ENCODE measurements at places on chromosomes 1 and 21.
A peak's percentile ranks its signal among the peaks of the same experiment; 100 is the strongest.

- H3K27ac ChIP-seq, result no peak overlapping the region
- DNase-seq, result no peak
- H3K27me3 ChIP-seq, result peaks cover 6% of the 10 kb centered on the region
- H3K36me3 ChIP-seq, result no peaks in the 10 kb centered on the region
- H3K4me1 ChIP-seq, result no peaks in the 10 kb centered on the region
- H3K4me3 ChIP-seq, result no peak overlapping the region
Measured at GRCh38 chr1:18419113-18419844, 61.5 kb upstream of the KLHDC7A start.

- H3K4me1 ChIP-seq, result peaks cover 5% of the 10 kb centered on the region
- H3K27me3 ChIP-seq, result peaks cover 34% of the 10 kb centered on the region
- DNase-seq, result peak; percentile 46
- H3K36me3 ChIP-seq, result no peaks in the 10 kb centered on the region
Measured at GRCh38 chr1:107135463-107135862, 5.4 kb upstream of the NTNG1 start.

GRCh38 chr1:17582124-17582774, 42.8 kb downstream of the ARHGEF10L start:
- peaks cover 7% of the 10 kb centered on the region for H3K4me1 ChIP-seq
- no peaks in the 10 kb centered on the region for H3K27me3 ChIP-seq
- H3K36me3 ChIP-seq, result no peaks in the 10 kb centered on the region
- no peak overlapping the region for H3K27ac ChIP-seq

- H3K4me3 ChIP-seq, result peak overlapping the region; percentile 20
- H3K27ac ChIP-seq, result peak overlapping the region; percentile 91
- H3K27me3 ChIP-seq, result no peaks in the 10 kb centered on the region
- peaks cover 61% of the 10 kb centered on the region for H3K4me1 ChIP-seq
- peak; percentile 66 for DNase-seq
Measured at GRCh38 chr1:186304982-186305949, 69.8 kb downstream of the TPR start.

DNA sequence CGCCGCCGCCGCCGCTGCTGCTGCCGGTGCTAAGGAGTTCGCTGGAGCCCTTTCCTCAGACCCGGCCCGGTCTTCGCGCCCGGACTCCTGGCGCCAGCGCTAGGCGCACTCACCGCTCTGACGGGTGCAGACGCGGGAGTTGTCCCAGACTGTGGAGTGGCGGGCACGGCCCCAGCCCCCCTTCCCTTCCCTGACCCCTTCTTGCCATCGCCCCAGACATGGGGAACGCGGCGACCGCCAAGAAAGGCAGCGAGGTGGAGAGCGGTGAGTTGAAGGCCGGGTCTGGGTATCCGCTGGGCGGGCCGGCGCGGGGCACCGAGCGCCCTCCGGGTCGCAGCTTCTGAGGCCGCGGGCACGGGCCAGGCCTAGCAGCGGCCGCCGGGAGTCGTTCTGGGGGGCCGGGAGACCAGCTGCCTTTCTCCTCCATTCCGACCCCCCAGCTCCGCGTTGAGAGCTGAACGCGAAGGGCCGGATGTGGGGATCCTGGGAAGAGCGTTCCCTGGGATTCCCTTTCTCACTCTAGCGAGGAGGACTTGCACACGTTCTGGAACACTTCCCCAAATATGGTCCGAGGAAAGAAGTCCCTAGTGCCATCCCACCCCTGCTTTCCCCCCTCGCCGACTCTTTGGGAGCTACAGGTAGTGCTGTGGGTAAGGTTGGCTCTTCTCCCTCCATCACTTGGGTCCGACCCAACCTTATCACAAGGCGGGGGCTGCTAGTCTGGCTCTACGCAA, 65.8 kb upstream of the PRKACB start:
- no peaks in the 10 kb centered on the region for H3K36me3 ChIP-seq
- H3K27me3 ChIP-seq, result peaks cover 2% of the 10 kb centered on the region
- peaks cover 11% of the 10 kb centered on the region for H3K4me1 ChIP-seq
- no peak for DNase-seq

GRCh38 chr1:19412654-19413053, 72.7 kb downstream of the CAPZB start:
- H3K4me3 ChIP-seq, result no peak overlapping the region
- peaks cover 37% of the 10 kb centered on the region for H3K36me3 ChIP-seq
- H3K4me1 ChIP-seq, result peaks cover 32% of the 10 kb centered on the region
- DNase-seq, result no peak

DNA sequence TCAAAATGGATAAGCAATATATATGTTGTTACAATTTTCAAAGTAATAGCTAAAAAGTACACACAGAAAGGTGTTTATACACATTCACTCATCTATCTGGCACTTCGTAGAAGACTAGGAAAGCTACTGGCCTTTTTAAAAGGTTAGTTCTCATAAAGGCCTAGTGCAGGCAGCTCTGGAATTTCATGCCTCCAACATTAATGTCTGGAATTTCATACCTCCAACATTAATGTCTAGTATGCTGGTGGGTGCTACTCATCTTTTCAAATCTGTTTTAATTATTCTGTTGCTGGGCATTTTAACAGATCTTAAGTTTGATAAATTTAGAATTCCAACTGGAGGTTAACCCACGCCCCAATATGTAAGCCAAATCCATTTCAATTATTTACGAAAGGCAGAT, 124.2 kb downstream of the AKT3 start:
- no peaks in the 10 kb centered on the region for H3K27me3 ChIP-seq
- no peak for DNase-seq
- H3K4me3 ChIP-seq, result no peak overlapping the region
- peaks cover 18% of the 10 kb centered on the region for H3K4me1 ChIP-seq

- H3K27me3 ChIP-seq, result no peaks in the 10 kb centered on the region
- no peak for DNase-seq
- H3K4me3 ChIP-seq, result no peak overlapping the region
- peaks cover 10% of the 10 kb centered on the region for H3K4me1 ChIP-seq
- H3K36me3 ChIP-seq, result no peaks in the 10 kb centered on the region
- H3K27ac ChIP-seq, result no peak overlapping the region
Measured at GRCh38 chr21:16192902-16193301, 463.1 kb downstream of the USP25 start.

- H3K4me3 ChIP-seq, result no peak overlapping the region
- H3K27me3 ChIP-seq, result peaks cover 12% of the 10 kb centered on the region
Measured at GRCh38 chr21:34500191-34500590, 11.8 kb downstream of the KCNE1 start.

DNA sequence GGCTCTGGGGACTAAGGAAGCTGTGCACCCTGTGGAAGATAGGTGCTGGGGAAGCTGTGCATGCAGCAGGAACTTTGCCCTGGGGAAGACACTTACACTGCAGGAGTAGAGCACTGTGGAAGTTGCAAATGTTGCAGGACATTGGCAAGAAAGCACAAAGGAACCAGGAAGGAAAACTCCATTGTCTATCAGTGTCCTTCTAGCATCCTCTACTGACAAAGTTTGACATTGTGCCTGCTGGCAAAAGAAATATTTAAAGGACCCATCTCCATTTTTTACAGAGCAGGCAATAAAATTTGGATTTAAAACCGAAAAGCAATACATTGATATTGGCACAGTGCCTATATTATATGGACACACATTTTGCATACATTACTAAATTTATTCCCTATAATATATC, 394.1 kb downstream of the PBX1 start:
- no peaks in the 10 kb centered on the region for H3K27me3 ChIP-seq
- no peak overlapping the region for H3K27ac ChIP-seq
- no peaks in the 10 kb centered on the region for H3K36me3 ChIP-seq
- no peak for DNase-seq
- H3K4me3 ChIP-seq, result no peak overlapping the region
- no peaks in the 10 kb centered on the region for H3K4me1 ChIP-seq

GRCh38 chr1:204294357-204294756, 65.4 kb downstream of the PLEKHA6 start:
- no peak overlapping the region for H3K4me3 ChIP-seq
- H3K27me3 ChIP-seq, result peaks cover 28% of the 10 kb centered on the region
- no peak overlapping the region for H3K27ac ChIP-seq
- H3K4me1 ChIP-seq, result peaks cover 13% of the 10 kb centered on the region

DNA sequence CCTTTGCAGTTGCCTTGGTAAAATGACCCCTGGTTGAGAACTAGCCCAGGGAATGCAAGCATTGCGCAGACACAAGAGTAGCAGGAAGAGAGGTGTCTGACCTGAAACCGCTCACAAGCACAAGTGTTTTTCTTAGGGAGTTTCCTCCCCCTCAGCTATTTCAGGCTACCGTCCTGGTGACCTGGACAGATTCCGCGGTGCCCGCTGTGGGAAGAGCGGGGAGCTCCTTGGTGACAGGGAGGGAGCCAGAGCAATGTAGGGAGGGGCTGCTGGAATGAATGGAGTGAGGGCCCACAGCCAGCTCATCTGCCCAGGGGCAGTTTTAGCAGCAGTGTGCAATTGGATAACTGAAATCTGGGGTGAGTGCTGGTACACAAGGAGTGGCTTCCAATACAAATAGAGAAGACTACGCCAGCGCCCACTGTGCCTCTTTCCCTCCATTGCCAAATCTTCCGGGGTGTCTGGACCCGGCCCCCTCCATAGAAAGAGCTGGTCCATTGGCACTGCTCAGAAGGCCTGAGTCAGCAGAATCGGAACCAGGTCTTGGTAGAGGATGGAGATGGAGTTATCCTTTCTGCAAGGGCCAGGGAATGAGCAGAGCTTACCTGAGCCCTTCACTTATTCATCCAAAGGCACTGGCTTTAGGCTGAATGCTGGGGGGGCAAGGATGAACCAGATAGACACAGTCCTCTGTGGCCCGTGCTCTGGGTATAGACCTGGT, 82.8 kb downstream of the TRABD2B start:
- no peak overlapping the region for H3K27ac ChIP-seq
- H3K4me1 ChIP-seq, result no peaks in the 10 kb centered on the region
- no peaks in the 10 kb centered on the region for H3K36me3 ChIP-seq
- H3K4me3 ChIP-seq, result no peak overlapping the region
- no peak for DNase-seq
- H3K27me3 ChIP-seq, result no peaks in the 10 kb centered on the region

DNA sequence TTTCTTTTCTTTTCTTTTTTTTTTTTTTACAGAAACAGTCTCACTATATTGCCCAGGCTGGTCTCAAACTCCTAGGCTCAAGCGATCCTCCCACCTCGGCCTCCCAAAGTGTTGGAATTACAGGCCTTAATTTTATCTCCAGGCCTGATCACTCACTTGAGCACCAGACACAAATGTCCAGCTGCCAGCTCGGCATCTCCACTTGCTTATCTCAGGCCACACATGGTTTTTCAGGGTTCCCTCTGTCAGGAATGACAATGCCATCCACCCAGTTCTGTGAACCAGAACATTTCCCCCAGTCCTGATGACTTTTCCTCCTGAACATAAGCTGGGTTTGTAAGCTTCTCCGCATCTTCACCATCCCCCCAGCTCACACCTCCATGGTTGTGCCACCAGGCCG, 44.6 kb upstream of the ZNF281 start:
- peaks cover 2% of the 10 kb centered on the region for H3K27me3 ChIP-seq
- H3K27ac ChIP-seq, result no peak overlapping the region
- no peak for DNase-seq
- H3K4me1 ChIP-seq, result no peaks in the 10 kb centered on the region

DNA sequence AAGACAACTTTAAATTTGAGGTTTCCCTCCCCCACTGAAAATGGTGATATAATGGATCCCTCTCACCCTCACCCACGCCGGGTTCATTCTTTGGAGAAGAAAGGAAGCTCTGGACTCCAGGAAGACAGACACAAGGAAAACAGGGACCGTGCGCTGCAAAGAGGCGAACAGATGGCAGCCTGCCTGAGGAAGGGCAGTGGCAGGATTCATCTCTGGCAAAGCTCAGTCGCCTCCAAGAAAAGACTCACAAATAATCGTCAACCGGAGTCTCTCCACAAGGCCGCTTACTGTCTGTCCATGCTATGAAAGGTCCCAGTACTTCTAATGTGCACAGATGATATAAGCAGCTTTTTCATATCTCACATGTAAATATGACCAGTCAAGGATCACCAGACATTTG, 110.3 kb downstream of the TIAM1 start:
- H3K4me3 ChIP-seq, result no peak overlapping the region
- peak overlapping the region; percentile 25 for H3K27ac ChIP-seq
- H3K27me3 ChIP-seq, result no peaks in the 10 kb centered on the region

GRCh38 chr1:228082918-228083870, 686 bp downstream of the ARF1 start:
- DNase-seq, result peak; percentile 51

DNA sequence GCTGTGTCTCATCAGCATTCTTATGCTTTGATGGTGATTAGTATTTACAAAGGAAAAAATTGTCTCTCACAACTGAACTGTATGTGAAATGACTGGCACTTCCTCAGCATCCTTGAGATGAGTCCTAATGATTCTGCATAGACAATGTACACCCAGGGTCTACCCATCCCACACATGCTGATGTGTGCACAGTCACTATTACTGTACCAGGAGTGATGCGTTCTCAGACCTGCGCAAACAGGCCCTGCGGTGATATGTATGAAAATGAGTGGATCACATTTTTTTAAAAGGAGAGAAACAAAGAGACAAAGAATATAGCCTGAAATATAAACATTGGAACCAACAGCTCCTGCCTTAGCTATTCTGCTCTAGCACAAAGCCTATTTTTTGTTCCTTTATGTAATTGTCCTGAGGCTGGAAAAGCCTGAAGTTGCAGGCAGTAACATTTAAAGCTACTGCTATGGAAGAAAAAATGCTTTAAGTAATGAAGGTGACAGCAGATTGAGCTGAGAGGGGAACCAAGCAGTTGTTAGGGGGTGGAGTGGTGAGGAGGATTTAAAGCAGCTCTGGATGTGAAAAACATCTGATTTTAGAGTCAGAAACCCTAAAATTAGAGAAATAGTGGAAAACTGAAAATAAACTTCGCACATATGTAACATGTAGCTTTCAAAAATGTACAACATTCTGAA, 5.5 kb downstream of the RCAN1 start:
- peaks cover 21% of the 10 kb centered on the region for H3K4me1 ChIP-seq
- DNase-seq, result no peak
- no peak overlapping the region for H3K27ac ChIP-seq

GRCh38 chr1:234583755-234584419, 26.1 kb downstream of the IRF2BP2 start:
- H3K4me3 ChIP-seq, result no peak overlapping the region
- no peak for DNase-seq
- H3K27ac ChIP-seq, result no peak overlapping the region
- peaks cover 2% of the 10 kb centered on the region for H3K36me3 ChIP-seq
- peaks cover 3% of the 10 kb centered on the region for H3K27me3 ChIP-seq

DNA sequence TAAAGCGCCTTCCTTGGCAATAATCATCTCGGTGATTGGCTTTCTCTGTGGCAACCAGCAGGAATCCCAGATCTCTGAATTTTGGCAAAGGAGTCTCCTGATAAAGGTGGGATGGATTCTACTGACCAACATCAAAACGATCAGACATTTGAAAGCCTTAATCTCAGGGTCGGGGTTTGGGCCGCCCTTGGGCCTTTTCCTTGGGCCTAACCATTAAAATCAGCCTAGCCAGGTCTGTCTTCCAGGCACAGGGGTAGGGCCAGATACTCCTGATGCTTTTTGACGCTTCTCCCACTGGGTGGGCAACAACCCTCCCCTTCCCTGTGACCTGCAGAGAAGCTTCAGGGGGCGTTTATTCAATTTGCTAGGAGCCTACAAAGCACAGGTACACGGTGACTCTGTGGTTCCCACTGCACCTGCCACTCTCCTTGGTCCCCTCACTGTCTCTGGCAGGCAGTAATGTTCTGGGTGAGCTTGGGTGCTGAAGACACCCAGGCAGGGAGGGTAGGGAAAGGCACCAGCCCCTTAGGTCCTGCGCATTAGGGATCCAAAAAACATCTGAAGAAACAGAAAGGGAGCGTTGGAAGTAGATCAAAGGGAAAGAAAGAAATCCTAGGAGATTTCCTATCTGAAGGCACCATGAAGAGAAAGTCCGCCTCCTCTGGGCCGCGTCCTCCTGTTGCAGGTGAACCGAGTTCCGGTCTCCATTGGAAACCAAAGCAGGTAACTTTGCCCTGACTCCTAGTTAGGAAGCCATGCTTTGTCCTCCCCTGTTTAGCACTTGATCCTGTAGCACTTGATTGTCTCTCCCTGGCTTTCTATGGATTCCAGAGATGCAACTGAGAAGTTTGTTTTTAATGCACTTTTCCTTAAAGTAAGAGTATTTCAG, 12.3 kb downstream of the RNU1-2 start:
- H3K4me1 ChIP-seq, result peaks cover 27% of the 10 kb centered on the region
- no peaks in the 10 kb centered on the region for H3K27me3 ChIP-seq
- DNase-seq, result no peak
- no peak overlapping the region for H3K4me3 ChIP-seq
